Activated T-cell treated with anti-CD3 and anti-CD28 coated beads, Interleukin-2, amount 50 U/mL, for 1 hour (primary cell): ENCODE measurements at places on chromosomes 1 and 21.
A peak's percentile ranks its signal among the peaks of the same experiment; 100 is the strongest.

DNA sequence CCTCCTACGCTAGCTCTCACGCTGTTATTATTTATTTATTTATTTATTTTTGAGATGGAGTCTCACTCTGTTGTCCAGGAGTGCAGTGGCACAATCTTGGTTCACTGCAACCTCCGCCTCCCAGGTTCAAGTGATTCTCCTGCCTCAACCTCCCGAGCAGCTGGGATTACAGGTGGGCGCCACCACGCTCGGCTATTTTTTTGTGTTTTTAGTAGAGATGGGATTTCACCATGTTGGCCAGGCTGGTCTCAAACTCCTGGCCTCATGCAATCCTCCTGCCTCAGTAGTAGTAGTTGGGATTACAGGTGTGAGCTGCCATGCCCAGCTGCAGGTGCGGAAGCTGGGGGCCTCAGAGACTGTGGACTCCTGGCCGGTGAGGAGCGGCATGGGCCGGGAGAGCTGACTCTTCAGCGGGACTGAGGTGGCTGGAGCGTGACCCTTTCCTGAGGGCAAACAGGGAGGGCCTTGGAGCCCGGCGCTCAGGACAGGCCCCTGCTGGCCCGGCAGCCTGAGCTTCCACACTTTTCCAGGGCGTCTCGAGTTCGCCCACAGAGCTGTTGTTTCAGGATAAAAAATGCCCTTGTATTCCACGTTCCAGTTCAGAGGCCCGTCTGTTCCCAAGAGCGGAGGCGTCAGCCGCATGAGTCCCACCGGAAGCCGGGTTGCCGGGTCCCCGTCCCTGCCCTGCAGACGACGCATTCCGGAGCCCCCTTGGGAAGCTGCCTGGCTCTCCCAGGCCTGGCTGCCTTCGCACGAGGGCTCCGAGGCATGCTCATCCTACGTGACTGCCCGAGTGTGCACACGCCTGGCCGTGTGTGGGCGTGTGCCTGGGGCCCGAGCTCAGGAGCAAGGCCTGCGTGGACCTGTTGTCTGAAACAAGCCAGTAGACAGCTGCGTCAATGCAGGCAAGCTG lies 126.2 kb downstream of the SIK1 start:
- DNase-seq = no peak

DNA sequence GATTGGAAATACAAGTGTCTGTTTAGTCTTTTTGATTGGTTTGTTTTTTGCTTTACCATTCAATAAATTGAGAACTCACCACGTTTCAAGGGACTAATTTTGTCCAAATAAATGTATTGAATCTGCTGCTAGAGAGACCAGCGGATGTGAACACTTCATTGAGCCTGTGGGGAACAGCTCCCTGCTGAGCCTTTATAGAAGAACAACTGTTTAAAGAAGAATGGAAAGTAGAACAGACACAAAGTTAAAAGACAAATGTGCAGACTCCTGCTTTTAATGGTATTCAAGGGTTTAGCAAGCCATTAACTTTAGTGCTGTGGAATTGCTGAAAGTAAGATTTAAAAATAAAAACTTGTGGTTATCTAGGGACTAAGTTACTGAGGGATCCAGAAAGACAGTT lies 817.7 kb upstream of the B3GALT2 start:
- no peak for DNase-seq

DNA sequence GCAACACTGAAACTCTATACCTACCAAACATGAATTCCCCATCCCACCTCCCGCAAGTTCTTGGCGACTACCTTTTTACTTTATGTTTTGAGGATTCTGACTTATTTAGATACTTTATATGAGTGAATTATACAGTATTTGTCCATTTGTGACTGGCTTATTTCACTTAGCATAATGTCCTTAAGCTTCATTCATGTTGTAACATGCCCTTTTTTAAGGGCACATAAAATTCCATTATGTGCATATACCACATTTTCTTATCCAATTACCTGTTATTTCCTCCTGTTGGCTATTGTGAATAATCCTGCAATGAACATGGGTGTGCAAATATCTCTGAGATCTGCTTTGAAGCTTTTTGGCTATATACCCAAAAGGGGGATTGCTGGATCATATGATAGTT lies 22.0 kb upstream of the CHIT1 start:
- no peak for DNase-seq

DNA sequence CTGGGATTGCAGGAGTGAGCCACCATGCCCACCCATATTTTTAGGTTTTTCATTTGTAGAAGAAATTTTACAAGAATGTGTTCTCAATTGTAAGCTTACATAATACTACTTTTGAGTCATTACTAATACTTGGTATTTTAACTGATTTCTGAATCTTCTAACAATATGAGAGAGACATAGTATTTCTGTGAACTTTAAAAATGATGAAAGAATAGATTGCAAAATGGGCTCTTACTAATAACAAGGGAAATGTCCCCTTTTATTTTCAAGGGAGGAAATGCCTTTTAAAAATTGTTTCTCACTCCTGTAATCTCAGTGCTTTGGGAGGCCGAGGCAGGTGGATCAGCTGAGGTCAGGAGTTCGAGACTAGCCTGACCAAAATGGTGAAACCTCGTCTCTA lies 5.9 kb downstream of the AGO3 start:
- no peak for DNase-seq

DNA sequence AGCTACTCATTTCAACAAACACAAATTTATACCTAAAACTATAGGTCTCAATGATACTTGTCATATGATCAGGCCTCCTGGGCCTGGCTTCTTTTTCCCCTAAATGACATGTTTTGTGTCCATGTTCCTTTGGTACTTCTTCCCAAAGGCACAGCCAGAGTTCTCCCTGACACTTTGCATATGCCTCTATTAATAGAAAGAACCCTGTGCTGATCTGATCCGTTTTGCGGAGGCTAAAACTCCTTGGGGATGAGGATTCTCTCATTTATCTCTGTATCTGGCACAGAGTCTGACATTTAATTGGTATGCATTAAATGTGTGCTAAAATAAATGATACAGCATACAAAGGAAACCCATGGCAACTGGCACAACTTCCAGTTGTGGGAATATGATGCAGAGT lies 11.5 kb downstream of the ATPAF1 start:
- DNase-seq = no peak

DNA sequence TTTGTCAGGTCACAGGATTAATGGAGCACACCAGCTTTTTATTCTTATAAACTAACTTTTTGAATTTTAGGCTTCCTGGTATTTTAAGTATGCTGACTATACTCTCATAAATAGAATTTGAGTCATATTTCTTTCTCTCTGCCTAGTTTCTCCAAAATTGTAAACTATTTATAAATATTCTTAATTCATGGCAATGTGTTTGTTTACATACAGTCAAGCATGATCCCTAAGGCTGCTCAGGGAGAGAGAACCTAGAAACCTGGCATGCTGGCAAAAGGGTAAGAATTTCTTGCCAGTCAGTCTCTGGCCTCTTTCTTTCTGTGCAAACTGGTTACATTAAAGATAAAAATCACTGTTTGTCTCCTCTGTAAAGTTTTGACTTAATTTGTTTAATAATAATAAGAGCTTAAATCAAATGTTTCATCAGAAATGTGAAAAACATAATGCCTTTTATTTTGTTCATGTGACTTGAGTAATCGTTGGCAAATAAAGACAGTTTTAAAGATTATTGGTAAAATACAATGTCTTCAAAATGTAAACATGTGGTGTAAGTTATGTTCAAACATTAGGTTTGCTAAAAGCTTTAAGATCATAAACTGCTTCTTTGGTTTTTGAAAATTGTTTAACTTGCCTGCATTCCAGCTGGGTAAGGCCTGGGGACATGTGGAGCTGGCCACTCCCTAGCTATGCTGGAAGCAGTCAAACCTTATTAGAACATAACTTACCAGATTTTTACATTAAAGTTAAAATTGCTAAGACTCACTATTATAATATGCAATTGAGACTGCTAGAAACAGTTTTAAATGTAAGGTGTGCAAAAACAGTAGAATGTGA lies 1401.7 kb downstream of the NCAM2 start:
- no peak for DNase-seq

- no peak for DNase-seq
Observed at GRCh38 chr1:187959062-187959461, 1130.3 kb downstream of the PLA2G4A start.

- DNase-seq = no peak
Observed at GRCh38 chr1:85024736-85025135, 23.6 kb downstream of the MCOLN3 start.

DNA sequence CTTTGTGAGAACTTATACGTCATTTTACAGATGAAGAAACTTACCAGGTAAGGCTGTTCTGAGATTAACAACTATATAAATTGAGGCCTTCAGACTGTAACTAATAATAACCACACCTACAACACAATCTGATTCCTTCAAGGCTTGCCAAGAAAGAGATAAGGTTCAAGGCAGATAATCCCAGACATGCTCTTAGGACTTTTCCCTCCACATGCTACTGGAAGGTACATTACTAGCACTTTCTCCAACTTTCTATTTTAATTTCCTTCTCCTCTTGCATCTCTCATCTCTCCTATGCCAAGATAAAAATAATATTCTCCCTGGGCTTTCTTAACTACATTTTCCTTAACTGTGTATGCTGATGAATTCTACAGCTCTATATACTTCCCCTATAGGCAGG lies 18.9 kb upstream of the NRAS start:
- DNase-seq = no peak

DNA sequence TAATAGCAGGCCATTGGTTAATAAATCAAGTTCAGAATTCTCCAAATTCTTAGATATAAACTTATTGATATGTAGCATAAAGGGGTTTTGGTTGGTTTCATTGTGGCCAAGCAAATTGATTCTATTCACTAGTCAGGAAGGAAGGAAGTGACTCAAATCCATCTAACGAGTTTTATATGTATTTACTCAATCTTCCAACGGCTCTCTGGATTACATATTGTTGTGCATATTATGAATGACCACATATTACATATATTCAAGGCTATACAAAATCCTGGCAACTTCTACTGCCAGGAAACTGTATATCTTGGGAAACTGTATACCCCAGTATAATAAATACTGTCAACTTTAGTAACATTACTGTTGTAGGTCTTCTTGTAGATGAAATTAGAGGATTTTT lies 20.1 kb upstream of the PDE4B start:
- DNase-seq = no peak

DNA sequence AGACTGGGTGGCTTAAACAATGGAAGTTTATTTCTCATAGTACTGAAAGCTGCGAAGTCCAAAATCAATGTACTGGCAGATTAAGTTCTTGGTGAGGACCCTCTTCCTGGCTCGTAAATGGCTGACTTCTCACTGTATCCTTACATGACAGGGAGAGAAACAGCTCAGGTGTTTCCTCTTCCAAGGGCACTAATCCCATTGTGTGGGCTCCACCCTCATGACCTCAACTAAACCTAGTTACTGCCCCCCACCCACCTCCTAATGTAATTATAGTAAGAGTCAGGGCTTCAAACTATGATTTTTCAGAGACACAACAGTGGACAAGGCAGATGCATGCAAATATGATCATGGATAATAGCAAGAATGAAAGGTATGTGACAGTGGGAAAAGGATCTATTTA lies 81.2 kb upstream of the HP1BP3 start:
- DNase-seq = no peak

GRCh38 chr1:197486946-197487345 lies 218.9 kb downstream of the CRB1 start:
- no peak for DNase-seq

- DNase-seq = no peak
Observed at GRCh38 chr21:31844206-31844605, 28.6 kb upstream of the HUNK start.

GRCh38 chr1:26991310-26992116 lies 2.0 kb upstream of the TRNP1 start:
- DNase-seq = no peak

GRCh38 chr1:151060657-151061421 lies 642 bp downstream of the MLLT11 start:
- DNase-seq = no peak

GRCh38 chr1:178724376-178724727 lies 692 bp upstream of the RALGPS2 start:
- no peak for DNase-seq

DNA sequence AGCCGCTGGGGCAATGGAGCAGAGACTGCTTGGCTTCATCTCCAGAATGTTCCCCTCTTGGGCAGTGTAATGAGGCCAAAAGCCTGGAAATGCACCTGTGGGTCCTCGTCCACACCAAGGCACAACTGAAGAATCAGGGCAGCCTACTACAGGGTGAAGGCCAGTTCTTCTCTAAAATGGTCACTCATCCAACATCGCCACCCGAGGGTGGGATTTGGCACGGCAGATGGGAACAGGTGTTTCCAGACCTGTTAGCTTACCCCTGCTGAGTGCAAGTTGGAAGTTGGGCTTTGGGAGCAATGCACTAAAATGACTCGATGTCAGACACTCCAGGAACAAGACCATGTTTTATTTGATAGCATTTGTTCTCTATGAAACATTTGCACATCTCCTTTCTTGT lies 543.7 kb downstream of the NPHP4 start:
- DNase-seq = peak; percentile 45

- no peak for DNase-seq
Observed at GRCh38 chr1:43304314-43304681, 3.5 kb downstream of the TIE1 start.

DNA sequence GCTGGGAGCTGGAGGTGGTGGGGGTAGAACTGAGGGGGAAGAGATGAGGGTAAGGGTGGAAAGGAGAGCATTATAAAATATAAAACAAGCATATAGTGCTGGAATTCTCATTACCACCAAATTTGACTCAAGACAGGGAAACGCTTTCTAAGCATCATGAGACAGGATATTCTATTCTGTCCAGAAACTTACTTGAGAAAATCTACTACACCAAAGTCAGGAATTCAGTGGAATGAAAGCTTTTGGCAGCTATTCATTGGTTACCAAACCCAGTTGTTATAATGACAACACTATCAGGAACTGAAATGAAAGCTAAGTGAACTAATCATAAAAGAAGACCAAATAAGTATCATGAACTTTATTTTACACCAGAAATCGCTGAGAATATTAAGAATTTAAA lies 14.5 kb downstream of the AIDA start:
- DNase-seq = no peak

DNA sequence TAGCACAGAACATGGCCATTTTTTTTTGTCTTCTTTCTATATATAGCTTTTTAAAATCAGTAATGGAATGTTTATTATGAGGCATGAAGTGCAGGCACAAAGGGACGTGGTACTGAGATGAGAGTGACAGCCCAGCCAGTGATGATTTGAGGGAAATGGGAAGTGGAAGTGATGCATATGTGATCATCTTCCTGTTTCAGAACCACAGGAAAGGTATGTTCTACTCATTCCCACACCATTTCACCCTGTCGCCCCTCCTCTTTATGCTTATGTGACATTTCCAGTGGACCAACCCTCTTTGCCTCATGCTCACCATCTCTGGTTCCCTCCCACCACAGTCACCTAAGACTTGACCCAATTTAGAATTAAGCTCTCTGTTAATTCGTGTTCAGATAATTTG lies 24.3 kb downstream of the PTGS2 start:
- no peak for DNase-seq
